NCI-H2029 (cell line): ENCODE measurements at places on chromosomes 5 and 9.

- DNase-seq: no peak
Measured at GRCh38 chr5:156340893-156341292, 13.9 kb downstream of the SGCD start.

GRCh38 chr9:129810116-129810515 is 7.1 kb downstream of the TOR1B start:
- no peak for DNase-seq

- DNase-seq: no peak
Measured at GRCh38 chr9:68964765-68965164, 49.1 kb downstream of the PRKACG start.

GRCh38 chr5:158430166-158430797 is 571.3 kb upstream of the CLINT1 start:
- no peak for DNase-seq

DNA sequence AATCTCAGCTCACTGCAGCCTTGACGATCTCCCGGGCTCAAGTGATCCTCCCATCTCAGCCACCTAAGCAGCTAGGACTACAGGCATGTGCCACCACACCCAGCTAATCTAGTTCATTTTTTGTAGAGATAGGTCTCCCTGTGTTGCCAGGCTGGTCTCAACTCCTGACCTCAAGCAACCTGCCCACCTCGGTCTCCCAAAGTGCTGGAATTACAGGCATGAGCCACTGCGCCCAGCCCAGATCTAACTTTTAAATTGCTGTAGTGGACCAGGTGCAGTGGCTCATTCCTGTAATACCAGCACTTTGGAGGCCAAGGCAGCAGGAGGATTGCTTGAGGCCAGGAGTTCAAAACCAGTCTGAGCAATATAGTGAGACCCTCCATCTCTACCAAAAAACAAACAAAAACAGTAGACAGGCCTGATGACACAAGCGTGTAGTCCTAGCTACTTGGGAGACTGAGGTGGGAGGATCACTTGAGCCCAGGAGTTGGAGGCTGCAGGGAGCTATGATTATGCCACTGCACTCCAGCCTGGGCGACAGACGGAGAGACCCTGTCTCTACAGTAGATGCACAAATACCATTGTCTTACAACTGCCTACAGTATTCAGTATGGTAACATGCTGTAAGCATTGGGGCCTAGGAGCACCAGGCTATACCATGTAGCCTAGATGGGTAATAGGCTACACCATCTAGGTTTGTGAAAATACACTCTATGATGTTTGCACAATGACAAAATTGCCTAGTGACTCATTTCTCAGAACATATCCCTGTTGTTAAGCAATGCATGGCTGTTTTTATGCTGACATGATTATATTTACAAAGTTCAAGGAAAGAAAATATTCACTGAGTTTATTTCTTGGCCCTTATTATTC is 1.5 kb upstream of the SIT1 start:
- DNase-seq: no peak

DNA sequence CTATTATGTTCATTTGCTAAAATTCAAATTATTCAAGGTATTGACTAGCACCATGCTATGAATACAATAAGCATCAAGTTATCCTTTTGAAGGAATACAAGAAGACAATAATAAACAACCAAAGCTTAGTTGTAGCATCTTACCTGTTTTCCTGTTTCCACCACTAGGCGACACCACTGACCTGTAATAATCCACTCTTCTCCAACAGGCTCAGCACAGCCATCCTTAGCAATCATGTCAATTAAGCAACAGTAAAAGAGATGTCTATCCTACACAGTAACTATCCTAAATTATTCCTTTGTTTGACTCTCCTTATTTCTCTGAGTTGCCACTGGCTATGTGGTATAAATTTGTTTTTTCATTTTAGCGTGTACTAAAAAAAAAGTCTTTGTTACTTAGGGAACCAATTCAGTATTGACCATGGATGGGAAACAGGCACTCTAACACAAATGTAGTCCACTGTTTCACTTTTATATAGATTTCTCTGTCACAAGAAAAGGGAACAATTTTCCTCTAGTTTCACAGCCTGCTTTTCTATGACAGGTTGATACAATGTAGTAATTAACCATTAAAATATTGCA is 46.2 kb downstream of the PCA3 start:
- DNase-seq: peak; percentile 37

GRCh38 chr5:91499943-91500531 is 116.9 kb upstream of the ARRDC3 start:
- DNase-seq: peak; percentile 12

- DNase-seq: peak; percentile 61
Measured at GRCh38 chr9:114621975-114622609, 11.0 kb downstream of the TMEM268 start.

- no peak for DNase-seq
Measured at GRCh38 chr9:107635803-107636174, 146.2 kb upstream of the KLF4 start.

- no peak for DNase-seq
Measured at GRCh38 chr9:37620396-37620795, 28.0 kb upstream of the TOMM5 start.

GRCh38 chr9:93810028-93810971 is 144.9 kb downstream of the BARX1 start:
- no peak for DNase-seq

GRCh38 chr5:106818552-106818951 is 852.2 kb downstream of the EFNA5 start:
- DNase-seq: no peak

DNA sequence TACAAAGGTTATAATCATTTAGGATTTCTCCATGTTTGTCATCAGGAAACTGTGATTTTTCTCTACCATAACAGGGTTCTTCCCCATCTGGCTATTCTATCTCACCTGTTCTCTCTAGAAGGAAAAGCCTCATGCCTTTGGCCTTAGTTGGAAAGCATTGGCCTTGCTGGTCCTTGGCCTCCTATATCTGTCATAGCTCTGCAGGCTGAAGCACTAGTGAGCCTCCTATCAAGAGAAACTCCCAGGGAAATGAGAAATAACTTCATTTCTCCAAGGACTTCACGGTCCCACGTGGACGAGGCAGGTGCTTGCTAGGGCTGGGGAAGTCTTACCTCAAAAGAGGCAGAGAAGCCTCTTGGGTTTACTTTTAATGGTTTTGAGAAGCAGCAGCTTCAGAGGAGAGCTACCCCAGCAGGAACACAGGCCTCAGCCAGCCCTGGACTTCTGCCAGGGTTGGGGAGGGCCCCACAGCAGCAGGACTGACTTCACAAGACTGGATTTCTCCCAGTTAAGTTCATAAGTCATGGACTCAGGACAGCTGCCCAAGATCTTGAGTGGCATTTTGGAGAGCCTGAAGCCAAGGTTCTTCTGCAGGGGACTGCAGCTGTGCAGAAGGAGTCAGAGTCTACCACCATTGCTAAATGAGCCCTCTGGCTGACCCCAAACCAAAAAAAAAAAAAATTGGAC is 15.8 kb upstream of the PSAT1 start:
- DNase-seq: no peak

DNA sequence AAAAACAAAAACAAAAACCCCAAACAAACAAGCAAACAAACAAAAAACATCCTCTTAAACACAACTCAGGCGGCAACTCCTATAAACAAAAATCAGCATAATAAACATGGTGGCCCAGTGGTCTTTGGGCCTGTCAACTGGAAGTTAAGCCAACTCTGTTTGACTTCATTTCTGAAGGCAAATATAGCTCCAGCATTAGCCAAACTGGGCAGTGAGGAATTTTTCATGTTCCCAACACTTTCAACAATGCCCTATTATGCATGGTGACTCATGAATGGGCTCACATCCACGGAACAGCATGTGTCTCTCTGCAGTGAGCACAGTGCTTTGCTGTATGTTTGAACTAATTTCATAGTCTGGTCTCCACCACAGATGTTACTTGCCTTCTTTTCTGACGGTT is 143.9 kb upstream of the STC2 start:
- no peak for DNase-seq

DNA sequence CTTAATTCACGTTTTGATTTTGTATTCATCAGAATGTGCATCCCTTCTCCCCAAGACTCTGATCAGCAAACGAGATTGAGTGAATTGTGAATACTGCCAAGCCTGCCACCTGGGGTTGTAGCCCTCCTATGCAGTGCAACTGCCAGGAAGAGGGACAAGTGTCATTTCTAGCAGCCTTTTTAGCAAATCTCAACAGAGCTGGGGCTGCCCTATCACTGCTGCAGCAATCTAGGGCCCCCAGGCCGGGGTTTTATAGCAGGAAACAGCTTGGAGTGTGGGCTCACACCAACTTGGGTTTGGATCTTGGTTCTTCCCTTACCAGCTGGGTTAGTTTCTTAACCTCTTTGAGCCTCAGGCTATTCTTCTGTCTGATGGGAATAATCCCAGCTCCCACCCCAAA is 4.0 kb downstream of the CSF1R start:
- DNase-seq: no peak

GRCh38 chr5:5140479-5141338 is 579 bp downstream of the ADAMTS16 start:
- no peak for DNase-seq

DNA sequence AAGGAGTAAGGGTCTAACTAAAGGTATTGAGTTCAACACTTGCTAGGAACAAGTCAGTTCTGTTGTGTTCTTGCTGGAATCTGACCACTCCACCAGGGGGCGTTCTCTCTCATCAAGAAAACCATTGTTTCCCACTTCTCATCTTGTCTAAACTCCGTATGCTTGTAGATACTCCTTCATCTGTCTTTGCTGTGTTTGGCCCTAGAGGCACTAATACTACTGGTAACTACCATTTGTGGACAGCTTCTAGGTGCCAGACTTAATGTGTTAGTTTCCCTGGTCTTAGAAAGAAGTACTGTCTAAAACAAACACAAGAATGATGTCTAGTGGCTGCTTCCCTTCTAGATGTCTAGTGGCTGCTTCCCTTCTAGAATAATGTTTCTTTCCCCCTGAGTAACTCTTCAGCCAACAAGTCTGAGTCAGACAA is 18.7 kb upstream of the PTPDC1 start:
- peak; percentile 65 for DNase-seq

DNA sequence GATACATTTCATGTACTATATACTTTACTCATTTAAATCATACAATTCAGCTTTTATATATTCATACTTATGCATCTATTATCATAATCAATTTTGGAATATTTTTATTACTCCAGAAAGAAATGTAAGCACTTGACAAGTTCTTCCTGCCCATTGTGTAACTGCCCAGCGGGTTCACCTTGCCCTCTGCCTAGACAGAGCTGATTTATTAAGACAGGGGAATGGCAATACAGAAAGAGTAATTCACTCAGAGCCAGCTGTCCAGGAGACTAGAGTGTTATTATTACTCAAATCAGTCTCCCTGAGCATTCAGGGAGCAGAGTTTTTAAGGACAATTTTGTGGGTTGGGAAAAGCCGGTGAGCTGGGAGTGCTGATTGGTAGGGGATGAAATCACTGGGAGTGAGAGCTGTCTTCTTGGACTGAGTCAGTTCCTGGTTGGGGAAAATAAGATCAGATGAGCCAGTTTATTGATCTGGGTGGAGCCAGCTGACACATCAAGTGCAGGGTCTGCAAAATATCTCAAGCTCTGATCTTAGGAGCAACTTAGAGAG is 16.1 kb upstream of the SPIN1 start:
- DNase-seq: no peak

- no peak for DNase-seq
Measured at GRCh38 chr5:81513982-81514381, 120.0 kb upstream of the ACOT12 start.

- DNase-seq: no peak
Measured at GRCh38 chr9:121380846-121381245, 10.8 kb upstream of the STOM start.
